ENCODE measurements at places on chromosomes 12 and 14. TPM values are rescaled to one million over a fixed set of nuclear protein-coding genes. Genes with fewer than 3 reads are reported as not detected.

- no peak overlapping the region for H3K4me3 ChIP-seq
- peaks cover 3% of the 10 kb centered on the region for H3K36me3 ChIP-seq
- H3K27me3 ChIP-seq, result no peaks in the 10 kb centered on the region
- DNase-seq, result no peak
- H3K27ac ChIP-seq, result no peak overlapping the region
Measured at GRCh38 chr14:39179042-39179441, 4.0 kb downstream of the PNN start.

The IGF1 gene
- 45.0 TPM for total RNA-seq

DNA sequence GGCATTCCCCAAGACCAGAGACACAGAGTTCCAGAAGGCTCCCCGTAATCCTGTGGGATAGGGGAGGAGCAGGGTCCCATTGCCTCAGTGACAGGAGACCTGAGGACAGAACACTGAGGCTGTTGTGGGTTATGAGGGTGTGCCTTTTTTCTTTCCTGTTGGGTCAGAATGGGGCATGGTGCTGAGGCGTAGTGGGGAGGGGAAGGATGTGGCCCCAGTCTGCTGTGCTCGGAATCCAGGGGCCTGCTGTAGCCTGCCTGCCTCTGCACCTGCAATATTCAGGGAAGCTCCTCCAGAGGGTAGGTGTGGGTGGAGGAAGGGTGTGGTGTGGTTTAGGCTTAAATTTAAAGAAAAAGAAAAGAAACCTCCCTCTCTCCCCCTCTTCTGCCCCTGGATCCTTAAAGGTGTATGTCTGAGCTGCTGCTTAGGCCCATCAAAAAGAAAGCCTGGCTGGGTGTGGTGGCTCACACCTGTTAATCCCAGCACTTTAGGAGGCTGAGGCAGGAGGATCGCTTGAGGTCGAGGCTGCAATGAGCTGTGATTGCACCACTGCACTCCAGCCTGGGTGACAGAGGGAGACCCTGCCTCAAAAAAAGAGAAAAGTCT lies 18.7 kb downstream of the PLEKHG3 start:
- H3K27ac ChIP-seq, result peak overlapping the region; percentile 86
- H3K4me3 ChIP-seq, result no peak overlapping the region
- H3K27me3 ChIP-seq, result no peaks in the 10 kb centered on the region
- DNase-seq, result no peak

DNA sequence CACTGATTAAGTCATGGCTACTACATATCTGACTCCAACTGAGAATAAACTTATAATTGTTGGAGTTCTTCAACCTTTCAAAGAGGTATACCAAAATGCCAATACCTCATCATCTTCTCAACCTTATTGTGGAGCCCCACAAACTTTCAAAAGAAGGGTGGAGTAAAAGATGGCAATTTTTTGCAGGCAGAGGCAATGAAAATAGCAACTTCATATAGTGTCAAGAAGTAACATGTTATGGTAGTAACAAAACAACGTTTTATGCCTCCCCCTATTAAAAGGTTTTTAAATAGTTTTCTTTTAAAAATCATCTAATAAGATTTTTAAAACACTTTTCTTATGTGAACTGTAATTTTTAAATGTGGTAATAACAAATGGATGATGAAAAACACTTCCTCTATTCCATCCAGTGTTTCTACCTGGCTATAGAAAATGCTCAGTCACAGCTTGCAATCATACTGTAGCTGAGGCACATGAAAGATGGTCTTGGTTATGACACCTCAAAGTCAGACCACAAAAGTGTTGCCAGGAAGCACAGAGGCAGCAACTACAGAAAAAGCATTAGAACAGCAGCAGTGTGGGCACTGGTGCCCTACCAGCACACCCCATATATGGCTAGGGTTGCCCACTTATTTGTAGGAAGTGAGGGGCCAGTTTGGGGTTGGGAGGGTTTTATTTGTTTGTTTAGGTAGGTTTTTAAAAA lies 7.0 kb downstream of the PPP1R12A start:
- no peaks in the 10 kb centered on the region for H3K4me1 ChIP-seq
- H3K36me3 ChIP-seq, result no peaks in the 10 kb centered on the region
- no peaks in the 10 kb centered on the region for H3K27me3 ChIP-seq
- DNase-seq, result no peak
- no peak overlapping the region for H3K4me3 ChIP-seq

- H3K27me3 ChIP-seq, result no peaks in the 10 kb centered on the region
- DNase-seq, result no peak
- H3K27ac ChIP-seq, result no peak overlapping the region
- no peaks in the 10 kb centered on the region for H3K36me3 ChIP-seq
- H3K4me1 ChIP-seq, result no peaks in the 10 kb centered on the region
Measured at GRCh38 chr14:104184506-104184905, 46.1 kb downstream of the KIF26A start.

- no peaks in the 10 kb centered on the region for H3K4me1 ChIP-seq
- no peaks in the 10 kb centered on the region for H3K36me3 ChIP-seq
- no peak overlapping the region for H3K27ac ChIP-seq
Measured at GRCh38 chr12:89665556-89665955, 43.1 kb downstream of the ATP2B1 start.

The SDSL gene
- 0.26 TPM for total RNA-seq

- no peaks in the 10 kb centered on the region for H3K27me3 ChIP-seq
- no peak overlapping the region for H3K27ac ChIP-seq
- no peak for DNase-seq
- H3K4me1 ChIP-seq, result no peaks in the 10 kb centered on the region
Measured at GRCh38 chr12:49524660-49525324, 14.0 kb upstream of the KCNH3 start.

The GALNT9 gene
- total RNA-seq, result not detected

- H3K4me1 ChIP-seq, result no peaks in the 10 kb centered on the region
- peak overlapping the region; percentile 26 for H3K27ac ChIP-seq
- H3K36me3 ChIP-seq, result no peaks in the 10 kb centered on the region
- H3K27me3 ChIP-seq, result no peaks in the 10 kb centered on the region
- DNase-seq, result peak; percentile 22
- H3K4me3 ChIP-seq, result no peak overlapping the region
Measured at GRCh38 chr12:32501835-32502333, 102.5 kb downstream of the FGD4 start.

DNA sequence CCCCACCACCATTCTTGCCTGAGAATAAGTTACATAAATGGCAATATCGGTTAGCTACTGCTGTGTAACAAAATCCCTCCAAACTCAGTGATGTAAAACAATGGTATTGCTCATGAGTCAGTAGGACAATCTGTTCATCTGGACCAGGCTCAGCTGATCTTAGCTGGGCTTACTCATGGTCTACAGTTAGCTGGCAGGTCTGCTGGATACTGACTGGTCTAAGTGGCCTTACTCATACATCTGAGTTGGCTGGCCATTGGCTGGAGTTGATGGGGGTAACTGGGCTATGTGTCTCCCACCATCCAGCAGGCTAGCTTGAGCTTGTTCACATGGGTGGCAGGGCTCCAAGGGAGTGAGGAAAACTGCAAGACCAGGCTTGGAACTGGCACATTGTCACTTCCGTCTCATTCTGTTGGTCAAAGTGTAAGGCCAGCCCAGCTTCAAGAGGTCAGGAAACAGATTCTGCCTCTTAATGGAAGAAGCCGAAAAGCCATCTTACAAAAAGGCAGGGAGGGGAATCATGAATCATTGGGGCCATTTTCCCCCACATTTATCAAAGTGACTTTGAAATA lies 56.7 kb upstream of the CHGA start:
- no peaks in the 10 kb centered on the region for H3K4me1 ChIP-seq
- H3K4me3 ChIP-seq, result no peak overlapping the region
- no peaks in the 10 kb centered on the region for H3K36me3 ChIP-seq
- H3K27ac ChIP-seq, result no peak overlapping the region
- H3K27me3 ChIP-seq, result no peaks in the 10 kb centered on the region
- DNase-seq, result peak; percentile 45

The GNG2 gene
- 0.77 TPM for total RNA-seq

The ARHGEF40 gene
- total RNA-seq, result 103 TPM

GRCh38 chr14:54794159-54794558 lies 108.5 kb downstream of the GCH1 start:
- H3K27ac ChIP-seq, result no peak overlapping the region
- no peaks in the 10 kb centered on the region for H3K4me1 ChIP-seq
- H3K27me3 ChIP-seq, result no peaks in the 10 kb centered on the region

The OR4K1 gene
- total RNA-seq, result not detected

The VDR gene
- 0.29 TPM for total RNA-seq

GRCh38 chr14:53947452-53948204 lies 9.0 kb downstream of the BMP4 start:
- no peaks in the 10 kb centered on the region for H3K27me3 ChIP-seq
- no peak overlapping the region for H3K4me3 ChIP-seq
- peaks cover 9% of the 10 kb centered on the region for H3K4me1 ChIP-seq
- DNase-seq, result no peak
- H3K27ac ChIP-seq, result no peak overlapping the region

- H3K36me3 ChIP-seq, result no peaks in the 10 kb centered on the region
- no peak overlapping the region for H3K27ac ChIP-seq
- H3K27me3 ChIP-seq, result no peaks in the 10 kb centered on the region
- no peak overlapping the region for H3K4me3 ChIP-seq
- H3K4me1 ChIP-seq, result peaks cover 6% of the 10 kb centered on the region
- no peak for DNase-seq
Measured at GRCh38 chr12:68324531-68324930, 7.6 kb downstream of the MDM1 start.

The GPR65 gene
- 2.6 TPM for total RNA-seq

- peak; percentile 7 for DNase-seq
- no peak overlapping the region for H3K4me3 ChIP-seq
- H3K4me1 ChIP-seq, result no peaks in the 10 kb centered on the region
- H3K27ac ChIP-seq, result no peak overlapping the region
Measured at GRCh38 chr14:101182476-101182875, 279.0 kb upstream of the RTL1 start.

The MMP17 gene
- 3.7 TPM for total RNA-seq

GRCh38 chr12:79069009-79069408 lies 204.4 kb downstream of the SYT1 start:
- no peaks in the 10 kb centered on the region for H3K36me3 ChIP-seq
- DNase-seq, result no peak
- no peaks in the 10 kb centered on the region for H3K4me1 ChIP-seq
- H3K4me3 ChIP-seq, result no peak overlapping the region
- no peaks in the 10 kb centered on the region for H3K27me3 ChIP-seq

The COCH gene
- 0.30 TPM for total RNA-seq

DNA sequence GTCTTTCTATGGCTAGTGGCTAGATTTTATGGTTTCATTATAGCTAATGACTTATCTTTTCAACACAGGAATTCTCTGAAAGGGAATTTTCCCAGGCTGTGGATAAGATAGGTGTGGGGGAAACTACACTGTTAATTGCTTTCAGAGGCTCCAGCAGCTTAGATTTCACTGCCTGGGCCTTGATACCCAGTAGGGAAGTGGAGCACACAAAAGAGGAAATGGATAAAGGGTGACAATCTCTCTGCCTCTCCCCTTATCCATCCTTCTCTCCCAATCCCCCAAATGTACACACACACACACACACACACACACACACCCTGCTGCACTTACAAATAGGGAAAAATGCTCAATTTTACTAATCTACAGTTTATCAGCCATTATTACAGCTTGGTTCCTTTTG lies 19.1 kb downstream of the SIX4 start:
- H3K27ac ChIP-seq, result no peak overlapping the region
- no peaks in the 10 kb centered on the region for H3K36me3 ChIP-seq
- no peak overlapping the region for H3K4me3 ChIP-seq
- no peaks in the 10 kb centered on the region for H3K27me3 ChIP-seq
- no peak for DNase-seq
- H3K4me1 ChIP-seq, result no peaks in the 10 kb centered on the region

- H3K4me3 ChIP-seq, result no peak overlapping the region
- H3K27me3 ChIP-seq, result no peaks in the 10 kb centered on the region
- DNase-seq, result peak; percentile 44
Measured at GRCh38 chr12:108839018-108839889, 18.1 kb downstream of the SSH1 start.

The KRT85 gene
- total RNA-seq, result not detected

DNA sequence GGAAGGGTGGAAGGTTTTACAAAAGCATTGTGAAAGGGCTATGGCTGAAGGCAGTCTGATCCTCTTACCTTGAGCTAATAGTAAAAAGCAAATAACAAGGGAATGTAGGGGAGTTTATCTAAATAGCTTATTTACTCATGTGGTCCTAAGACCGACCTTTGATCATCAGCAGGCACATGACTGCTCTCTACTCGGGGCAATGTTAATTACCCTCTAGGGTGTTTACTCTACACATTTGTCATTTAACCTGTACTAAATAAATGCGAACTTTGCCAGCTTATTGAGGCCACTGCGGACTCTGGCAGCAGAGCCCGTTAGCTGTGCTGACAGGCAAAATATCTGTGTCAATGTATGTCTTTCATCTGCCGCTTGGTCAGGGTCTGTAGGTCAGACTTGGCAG lies 768.3 kb upstream of the ATXN7L3B start:
- H3K36me3 ChIP-seq, result no peaks in the 10 kb centered on the region
- DNase-seq, result no peak
- no peaks in the 10 kb centered on the region for H3K4me1 ChIP-seq

DNA sequence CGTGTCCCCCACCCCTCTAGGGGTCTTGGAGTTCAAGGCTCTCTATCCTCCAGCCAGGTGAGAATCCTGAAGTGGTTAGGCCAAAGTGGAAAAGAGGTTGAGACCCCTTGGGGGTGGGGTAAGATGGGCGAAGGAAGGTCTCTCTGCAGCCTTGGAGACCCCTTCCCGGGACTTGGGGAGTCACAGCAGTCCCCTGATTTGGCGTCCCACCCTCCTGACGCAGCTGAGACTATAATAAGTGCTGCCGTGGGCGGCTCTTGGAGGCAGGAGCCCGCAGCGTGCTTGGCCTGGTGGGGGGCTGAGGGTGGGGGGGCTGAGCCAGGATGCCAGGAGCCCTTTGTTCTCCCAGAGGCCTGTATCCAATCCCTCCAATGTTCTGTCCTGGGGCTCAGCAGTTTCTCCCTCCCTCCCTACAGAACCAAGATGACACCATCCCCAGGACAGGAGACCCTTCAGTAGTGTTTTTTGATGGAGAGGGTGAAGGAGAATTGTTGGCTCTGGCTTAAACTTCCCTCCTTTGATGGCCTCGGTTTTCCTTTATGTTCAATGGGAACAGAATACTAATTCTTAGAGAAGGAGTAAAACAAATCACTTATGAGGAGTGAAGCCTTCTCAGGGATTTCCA lies 1.5 kb upstream of the AGAP2 start:
- no peak for DNase-seq
- H3K27ac ChIP-seq, result no peak overlapping the region
- no peak overlapping the region for H3K4me3 ChIP-seq
- no peaks in the 10 kb centered on the region for H3K36me3 ChIP-seq

The PARP2 gene
- 22.5 TPM for total RNA-seq

DNA sequence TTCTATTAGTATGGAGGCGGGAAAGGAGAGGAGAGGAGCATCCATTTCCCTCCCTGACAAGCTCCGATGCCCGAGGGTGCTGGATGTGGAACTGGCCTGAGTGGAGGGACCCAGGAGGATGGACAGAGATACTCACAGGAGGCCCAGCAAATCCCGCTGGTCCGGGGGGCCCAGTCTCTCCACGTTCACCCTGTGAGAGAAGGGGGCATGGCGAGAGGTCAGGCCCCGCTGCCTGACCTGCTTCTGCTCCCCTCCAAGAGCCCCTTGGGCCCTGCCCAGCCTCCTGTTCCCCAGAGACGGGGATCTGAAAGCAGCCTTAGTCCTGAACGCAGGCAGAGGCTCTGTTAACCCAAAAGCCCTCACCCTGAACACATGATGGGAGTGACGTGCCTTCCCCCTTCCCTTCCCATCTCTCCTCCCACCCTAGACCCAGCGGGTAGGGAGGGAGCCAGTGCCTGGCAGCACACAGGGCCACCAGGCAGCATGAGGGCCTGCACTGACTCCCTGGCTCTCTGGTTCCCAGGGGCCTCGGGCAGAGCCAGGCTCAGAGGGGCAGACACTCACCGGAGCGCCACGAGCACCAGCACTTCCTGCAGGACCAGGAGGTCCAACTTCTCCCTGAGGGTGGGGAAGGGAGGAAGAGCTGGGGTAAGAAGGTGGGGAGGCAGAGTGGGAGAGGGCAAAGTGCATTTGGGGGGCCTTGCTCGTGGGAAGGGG lies 17.5 kb downstream of the TMEM106C start:
- no peak overlapping the region for H3K27ac ChIP-seq
- H3K4me1 ChIP-seq, result no peaks in the 10 kb centered on the region
- H3K4me3 ChIP-seq, result no peak overlapping the region
- H3K36me3 ChIP-seq, result no peaks in the 10 kb centered on the region

The ESR2 gene
- total RNA-seq, result 4.9 TPM

The NAV3 gene
- total RNA-seq, result 12.8 TPM
